Stimulated activated CD4-positive, alpha-beta T cell treated with anti-CD3 and anti-CD28 coated beads, Interleukin-15, amount 100 ng/mL, for 48 hours (primary cell): ENCODE measurements at places on chromosomes 7 and 10.

DNA sequence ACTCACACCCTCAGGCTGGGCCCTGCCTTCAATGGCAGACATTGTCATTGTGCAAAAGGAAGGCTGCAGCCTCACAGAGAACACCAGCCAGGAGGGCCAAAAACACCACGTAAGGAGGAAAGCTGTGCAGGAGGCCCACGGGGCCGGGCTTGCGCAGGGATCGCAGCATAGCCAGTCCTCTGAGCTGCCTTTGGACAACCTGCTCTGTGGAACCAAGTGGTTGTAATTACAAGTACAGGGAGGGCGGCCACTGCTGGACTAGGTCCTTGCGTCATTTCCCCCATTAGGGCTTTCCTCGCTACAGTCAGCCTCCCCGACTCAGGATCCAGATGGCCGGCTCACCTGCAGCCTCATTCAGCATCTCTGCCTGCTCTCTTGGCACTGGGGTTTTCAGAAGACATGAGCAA, 66.9 kb downstream of the FAM53B start:
- DNase-seq = no peak

- no peak for DNase-seq
Observed at GRCh38 chr7:30354791-30355190, 70.4 kb downstream of the ZNRF2 start.

- no peak for DNase-seq
Observed at GRCh38 chr10:58164517-58164916, 103.2 kb downstream of the IPMK start.

DNA sequence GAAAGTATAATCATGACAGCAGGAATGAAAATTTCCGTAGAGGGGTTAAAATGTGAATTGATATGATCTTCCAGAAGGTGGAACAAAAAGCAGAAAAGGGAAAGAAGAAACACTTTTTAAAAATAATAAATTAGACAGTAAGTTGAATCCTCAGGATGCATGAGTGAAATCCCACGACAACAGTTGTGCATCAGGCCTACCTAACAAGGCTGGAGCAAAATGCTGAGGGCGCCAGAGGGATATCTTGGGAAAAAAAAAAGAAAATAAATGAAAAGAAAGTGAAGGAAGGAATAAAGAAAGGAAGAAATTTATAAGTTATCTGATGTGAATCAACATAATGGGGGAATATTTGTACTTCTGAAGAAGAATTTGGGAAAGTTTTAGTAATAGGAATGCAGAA, 13.0 kb upstream of the HUS1 start:
- DNase-seq = no peak

- no peak for DNase-seq
Observed at GRCh38 chr10:52775132-52775647, 2.6 kb upstream of the MBL2 start.

DNA sequence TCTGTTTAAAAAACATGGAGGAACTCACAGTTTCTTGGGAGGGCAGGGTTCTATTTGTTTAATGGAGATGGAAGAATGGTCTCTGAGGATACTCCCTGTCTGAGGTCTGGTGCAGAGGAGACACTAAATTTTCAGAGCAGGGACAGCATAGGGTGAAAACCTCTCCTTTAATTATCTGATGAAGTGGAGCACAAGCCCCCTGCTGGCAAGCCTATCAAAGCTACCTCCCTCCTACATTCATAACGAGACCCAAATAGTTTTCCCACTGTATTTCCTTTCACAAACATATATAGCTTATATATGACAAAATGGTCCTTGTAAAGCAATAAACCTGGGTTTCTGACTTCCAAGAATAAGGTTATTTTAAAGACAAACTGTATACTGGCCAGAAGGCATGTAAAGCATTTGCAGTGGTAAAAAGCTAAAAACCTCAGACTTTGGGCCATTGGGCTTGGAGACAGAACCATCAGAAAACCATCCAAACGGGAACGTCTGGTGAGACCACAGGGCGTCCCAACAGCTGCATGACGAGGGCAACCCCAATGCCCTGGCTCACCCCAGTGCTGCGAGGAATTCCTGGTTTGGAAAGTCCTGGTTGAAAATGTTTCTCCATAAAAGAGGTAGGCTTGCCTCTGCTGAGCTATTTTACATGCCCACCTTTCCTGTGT, 201.3 kb downstream of the FANK1 start:
- no peak for DNase-seq

- no peak for DNase-seq
Observed at GRCh38 chr10:108003061-108003460, 838.6 kb upstream of the SORCS1 start.

DNA sequence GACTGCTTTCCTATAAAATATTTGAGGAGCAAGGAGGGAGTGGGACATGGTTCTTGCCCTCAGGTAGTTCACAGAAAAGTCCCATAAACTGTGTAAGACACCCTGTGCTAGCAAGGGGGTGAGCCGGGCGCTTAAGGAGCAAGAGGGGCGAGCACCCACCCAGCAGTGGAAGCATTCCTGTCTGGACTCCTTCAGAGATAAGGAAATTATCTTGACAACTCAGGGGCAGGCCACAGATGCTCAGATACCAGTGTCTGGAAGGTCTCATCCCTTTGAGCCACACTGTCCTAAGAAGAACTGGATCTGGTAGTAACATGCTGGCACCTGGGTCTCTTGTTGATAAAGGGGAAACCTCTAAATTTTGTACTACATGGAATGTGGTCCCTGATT, 54.1 kb downstream of the DAGLB start:
- DNase-seq = no peak

DNA sequence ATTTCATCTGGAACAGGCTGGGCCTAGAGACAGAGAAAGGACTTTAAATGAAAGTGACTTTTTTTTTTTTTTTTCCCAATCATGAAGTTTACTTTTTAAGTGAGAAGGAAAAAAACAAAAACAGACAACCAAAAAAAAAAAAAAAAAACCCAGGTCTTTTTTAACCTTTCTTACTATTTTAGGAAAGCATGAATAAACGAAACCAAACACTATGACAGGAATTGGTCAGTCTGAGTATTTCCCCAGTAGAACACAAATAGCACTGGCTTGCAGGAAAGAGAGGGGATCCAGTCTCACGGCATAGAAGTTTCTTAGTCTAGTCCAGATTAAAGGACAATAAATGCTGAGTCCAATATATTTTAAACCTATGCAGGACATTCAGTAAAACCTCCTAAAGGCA, 180.5 kb upstream of the CCDC6 start:
- no peak for DNase-seq

GRCh38 chr7:7498856-7499255, 36.8 kb downstream of the COL28A1 start:
- DNase-seq = no peak

- DNase-seq = no peak
Observed at GRCh38 chr7:108282427-108282996, 152.4 kb upstream of the LAMB4 start.

- peak; percentile 25 for DNase-seq
Observed at GRCh38 chr7:3464900-3465622, 164.0 kb downstream of the SDK1 start.

DNA sequence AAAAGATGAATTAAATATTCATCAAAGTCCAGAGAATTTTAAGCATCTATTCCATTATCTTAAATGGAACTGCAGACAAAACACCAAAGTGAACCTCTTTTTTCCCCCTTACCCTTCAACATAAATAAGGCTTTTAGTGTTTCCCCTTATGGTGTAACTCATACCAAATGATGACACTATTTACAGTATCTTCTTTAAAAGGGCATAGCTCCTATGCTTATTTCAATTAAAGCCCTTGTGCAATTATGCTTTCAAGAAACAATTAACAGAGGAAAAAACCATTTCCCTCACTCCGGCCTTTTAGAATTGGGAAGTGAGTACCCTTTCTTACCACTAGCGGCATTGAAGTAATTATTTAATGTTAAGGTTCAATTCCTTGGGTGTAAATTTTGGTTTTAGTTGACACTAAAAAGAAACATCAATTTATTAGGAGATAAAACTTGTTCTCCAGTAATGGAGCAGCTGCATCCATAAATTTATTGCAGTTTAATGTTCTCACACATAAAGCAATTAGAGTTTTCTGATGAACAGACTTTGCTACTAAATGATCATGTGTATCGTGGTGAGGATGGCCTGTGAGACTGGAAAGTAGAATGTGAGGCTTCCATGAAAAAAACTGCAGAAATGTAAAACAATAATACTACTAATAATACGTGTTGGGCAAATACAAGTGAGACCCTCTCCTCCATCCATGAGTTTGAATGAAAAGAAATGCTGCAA, 661.3 kb downstream of the PARD3 start:
- no peak for DNase-seq

DNA sequence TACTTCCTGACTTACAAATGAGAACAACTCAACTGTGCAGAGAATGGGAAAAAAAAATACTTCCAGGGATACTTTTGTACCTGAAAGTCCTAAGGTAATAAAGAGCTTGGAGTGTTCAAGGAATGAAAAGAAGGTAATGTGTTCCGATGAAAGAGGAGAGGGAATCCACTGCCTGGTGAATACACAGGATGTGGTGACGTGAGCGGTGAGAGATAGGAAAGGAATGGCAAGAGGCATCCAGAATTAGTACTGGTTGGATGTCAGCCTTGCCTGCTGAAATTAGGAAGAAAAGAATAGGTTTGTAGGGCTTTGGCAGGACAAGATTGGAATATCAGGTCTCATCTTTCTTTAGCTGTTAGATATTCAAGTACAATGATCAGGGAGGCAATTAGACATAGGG, 347.7 kb downstream of the POM121L12 start:
- DNase-seq = no peak

DNA sequence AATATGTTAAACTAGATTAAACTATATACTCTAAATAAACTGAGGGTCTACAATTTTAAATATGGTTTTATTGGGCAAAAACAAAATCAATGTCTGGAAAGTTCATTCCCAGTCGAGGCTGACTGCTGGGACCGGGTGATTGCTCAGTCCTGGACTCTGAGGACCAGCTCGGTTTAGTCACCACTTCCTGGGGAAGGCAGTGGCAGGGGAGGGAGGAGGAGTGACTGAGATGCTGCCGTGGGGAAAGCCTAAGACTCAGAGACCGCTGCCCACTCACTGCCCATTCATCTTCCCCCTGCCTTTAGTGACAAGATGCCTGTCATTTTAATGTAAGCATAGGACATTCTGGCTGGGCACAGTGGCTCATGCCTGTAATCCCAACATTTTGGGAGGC, 29.0 kb downstream of the ATOH7 start:
- no peak for DNase-seq

GRCh38 chr7:150404172-150404804, 25.2 kb downstream of the ZNF775 start:
- no peak for DNase-seq

GRCh38 chr7:107641676-107642075, 19.0 kb upstream of the SLC26A4 start:
- no peak for DNase-seq

DNA sequence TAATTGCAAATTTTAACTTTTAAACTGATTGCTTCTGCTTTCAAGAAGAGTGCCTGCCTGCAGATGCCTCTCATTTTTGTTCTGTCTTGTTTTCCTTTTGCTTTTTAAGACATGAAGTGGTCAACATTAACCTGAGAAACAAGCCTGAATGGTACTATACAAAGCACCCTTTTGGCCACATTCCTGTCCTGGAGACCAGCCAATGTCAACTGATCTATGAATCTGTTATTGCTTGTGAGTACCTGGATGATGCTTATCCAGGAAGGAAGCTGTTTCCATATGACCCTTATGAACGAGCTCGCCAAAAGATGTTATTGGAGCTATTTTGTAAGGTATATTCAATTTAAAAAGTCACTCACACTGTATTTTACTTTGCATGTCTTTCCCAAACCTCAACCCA, 8.8 kb downstream of the GSTO2 start:
- no peak for DNase-seq

GRCh38 chr10:91864099-91864498, 45.2 kb downstream of the FGFBP3 start:
- DNase-seq = no peak

DNA sequence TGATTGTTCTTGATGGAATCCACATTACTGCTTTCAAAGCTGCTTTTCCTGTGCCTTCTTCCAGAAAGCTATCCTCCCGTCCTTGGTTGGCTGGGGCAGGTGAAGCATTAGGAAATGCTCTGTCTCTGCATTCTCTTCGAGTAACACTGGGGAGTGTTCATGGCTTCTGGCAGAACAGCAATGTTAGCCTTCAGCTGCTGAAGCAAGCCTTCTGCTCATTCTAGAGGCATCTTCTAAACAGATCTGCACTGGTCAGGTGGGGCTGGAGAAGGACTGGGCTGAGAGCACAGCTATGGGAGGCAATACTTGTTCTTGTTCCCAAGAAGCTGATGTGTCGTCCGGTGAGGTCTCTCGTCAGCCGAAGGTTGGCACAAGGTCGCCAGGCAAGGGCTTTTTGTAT, 80.6 kb downstream of the MGMT start:
- DNase-seq = no peak

DNA sequence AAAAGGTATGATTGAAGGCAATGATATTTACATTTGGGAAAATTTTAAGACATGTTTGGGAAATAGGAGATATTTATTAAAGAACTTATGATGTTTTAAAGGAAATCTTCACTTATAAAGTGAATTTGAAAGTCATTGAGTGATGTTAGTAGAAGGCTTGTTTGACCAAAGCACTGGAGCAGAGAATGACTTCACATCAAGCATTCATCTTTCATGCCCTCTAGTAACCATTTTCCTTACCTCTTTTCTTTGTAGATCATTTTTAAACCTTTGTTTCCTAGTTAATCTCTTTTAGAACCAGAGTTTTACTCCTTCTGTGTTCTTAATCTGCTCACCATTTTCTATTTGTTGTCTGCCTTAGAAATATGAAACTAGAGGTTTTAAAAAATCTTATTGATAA, 111.3 kb upstream of the FOXP2 start:
- no peak for DNase-seq

DNA sequence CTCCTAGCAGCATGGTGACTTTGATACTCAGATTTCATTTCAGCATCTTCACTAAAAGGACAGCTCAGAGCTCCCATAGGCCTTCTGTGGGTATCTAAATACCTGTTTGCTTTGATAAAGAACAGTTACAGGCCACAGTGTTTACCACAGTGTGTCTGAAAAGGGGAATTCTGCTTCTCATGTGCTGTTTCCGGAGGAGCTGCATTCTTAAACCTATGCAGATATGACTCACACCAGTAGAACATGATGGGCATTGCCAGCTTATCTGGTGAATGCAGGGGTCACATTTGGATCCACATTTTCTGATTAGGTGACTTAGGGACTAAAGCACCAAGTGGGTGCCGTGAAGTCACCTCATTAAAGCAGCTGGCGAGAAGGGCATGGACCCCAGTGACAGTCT, 52.6 kb downstream of the TRRAP start:
- no peak for DNase-seq

DNA sequence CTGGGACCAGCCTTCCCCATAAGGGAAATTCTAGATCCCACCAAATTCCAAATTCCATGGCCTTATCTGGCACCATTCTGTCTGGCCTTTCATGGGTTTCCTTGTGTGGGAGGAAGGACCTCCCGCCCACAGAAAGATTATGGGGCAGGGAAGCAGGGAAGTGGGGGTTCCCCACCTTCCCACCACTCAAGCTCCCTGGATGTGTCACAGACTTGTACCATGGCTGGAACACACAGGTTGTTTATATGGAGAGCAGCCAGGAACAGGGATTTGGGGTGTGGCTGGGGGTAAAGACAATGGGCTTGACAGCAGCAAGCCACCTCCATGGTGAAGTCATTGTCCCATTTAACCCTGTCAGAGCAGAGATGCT, 18.3 kb downstream of the UNC5B start:
- no peak for DNase-seq

- no peak for DNase-seq
Observed at GRCh38 chr10:71998840-71999194, 34.6 kb downstream of the CHST3 start.

GRCh38 chr7:90119178-90119971, 34.9 kb upstream of the STEAP1 start:
- peak; percentile 8 for DNase-seq
